ENCODE measurements at places on chromosomes 1 and 21.

- DNase-seq = no peak
Measured at GRCh38 chr1:77322061-77322900, 40.5 kb downstream of the AK5 start.

DNA sequence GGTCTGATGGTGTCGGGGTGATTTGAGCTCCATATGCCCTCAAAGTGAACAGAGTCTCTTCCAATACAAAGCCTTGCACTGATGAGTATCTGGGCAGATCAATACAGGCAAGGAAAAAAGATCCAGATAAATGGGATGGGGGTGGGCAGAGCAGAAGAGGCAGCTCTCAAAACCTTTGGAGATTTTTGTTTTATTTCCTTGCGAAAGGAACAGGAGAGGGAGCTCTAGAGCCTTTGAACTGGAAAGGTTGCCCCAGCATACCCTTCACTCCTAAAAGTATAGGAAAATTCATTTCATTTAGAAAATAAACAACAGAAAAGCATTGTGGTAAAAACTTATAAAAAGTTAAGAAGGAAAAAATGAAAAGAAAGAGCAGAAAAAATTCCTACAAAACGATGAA, 31.4 kb upstream of the OLIG2 start:
- DNase-seq = no peak

GRCh38 chr1:7000720-7001119, 215.5 kb downstream of the CAMTA1 start:
- no peak for DNase-seq

DNA sequence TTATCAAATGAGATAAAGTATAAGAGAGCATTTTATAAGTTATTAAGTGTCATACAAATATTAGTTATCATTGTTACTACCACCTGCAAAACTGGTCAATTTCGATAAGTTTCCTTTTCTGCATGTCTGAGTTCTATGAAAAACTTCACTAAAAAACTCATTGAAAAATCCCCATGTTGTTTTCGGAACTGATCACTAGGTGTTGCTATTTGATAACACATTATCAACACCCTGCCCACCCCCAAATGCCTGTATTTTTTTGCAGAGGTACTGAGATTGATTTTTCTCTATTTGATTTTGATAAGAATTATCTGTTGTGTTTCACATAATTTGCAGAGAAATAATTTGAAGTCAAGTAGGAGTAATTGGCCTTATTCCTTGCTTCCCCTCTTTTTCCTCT, 22.1 kb upstream of the DISP1 start:
- DNase-seq = no peak

GRCh38 chr1:173865468-173866164, 2.2 kb downstream of the GAS5 start:
- no peak for DNase-seq

GRCh38 chr21:41783476-41784180, 16.8 kb upstream of the RIPK4 start:
- no peak for DNase-seq

DNA sequence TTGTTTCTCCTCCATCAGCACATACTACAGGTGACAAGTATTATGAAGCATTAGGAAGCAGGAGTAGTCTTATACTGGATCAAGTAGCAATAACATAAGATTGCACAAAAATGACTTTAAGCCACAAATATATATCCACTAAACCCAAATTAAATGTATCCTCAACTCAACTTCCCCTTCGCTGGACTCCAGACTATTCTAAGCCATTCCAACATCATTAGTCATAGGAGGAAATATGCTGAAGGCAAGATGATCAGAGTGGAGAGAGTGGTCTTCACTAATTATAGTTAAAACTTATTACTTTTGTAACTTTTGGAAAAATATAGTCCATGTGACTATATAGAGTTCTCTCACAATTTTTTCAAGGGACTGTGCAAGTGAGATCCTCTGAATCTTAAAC, 390.7 kb upstream of the ZP4 start:
- no peak for DNase-seq

DNA sequence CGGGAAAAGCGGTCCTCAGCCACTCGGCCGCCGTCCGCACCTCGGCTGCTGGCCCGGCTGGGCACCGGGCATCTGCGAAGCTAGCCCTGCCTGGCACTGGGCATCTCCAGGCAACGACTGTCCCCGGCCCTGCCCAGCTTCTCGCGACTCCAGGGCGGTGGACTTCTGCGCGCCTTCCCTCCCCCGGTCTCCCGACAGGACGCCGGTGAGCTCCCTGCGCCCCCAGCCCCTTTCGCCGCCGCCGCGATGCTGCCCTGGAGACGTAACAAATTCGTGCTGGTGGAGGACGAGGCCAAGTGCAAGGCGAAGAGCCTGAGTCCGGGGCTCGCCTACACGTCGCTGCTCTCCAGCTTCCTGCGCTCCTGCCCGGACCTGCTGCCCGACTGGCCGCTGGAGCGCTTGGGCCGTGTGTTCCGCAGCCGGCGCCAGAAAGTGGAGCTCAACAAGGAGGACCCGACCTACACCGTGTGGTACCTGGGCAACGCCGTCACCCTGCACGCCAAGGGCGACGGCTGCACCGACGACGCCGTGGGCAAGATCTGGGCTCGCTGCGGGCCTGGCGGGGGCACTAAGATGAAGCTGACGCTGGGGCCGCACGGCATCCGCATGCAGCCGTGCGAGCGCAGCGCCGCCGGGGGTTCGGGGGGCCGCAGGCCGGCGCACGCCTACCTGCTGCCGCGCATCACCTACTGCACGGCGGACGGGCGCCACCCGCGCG, 514 bp downstream of the FAM43B start:
- no peak for DNase-seq

- peak; percentile 34 for DNase-seq
Measured at GRCh38 chr1:46528297-46528955, 23.0 kb downstream of the KNCN start.

GRCh38 chr21:46115441-46116188, 17.7 kb downstream of the COL6A2 start:
- no peak for DNase-seq

DNA sequence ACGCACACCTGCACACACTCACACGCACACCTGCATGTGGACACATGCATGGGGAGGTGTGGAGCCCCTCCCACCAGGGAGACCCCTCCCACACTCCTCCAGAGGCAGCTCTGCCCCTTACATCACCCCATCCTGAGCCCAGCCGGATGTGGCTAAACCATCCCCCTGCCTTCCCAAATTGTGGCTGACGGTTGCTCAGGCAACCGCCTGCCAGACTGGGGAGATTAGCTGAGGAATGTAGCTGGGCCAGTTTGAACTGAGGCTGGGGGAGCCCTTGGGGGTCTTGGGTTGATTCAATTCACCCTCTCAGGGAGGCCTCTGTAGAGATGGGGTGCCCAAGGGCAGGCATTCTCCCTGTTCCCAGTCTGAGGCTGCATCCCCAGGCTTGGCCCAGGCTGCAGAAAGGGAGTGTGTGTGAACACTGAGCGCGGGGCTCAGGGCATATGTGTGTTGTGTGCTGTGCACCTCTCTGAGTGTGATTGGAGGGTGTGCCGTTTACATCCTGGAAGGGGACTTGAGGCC, 12.9 kb downstream of the PTPRU start:
- DNase-seq = no peak

GRCh38 chr1:208533746-208534598, 289.8 kb upstream of the PLXNA2 start:
- no peak for DNase-seq

- DNase-seq = no peak
Measured at GRCh38 chr1:2525572-2525919, 850 bp downstream of the PANK4 start.

GRCh38 chr1:20250340-20250989, 40.2 kb upstream of the VWA5B1 start:
- no peak for DNase-seq

- no peak for DNase-seq
Measured at GRCh38 chr1:30311749-30312148, 411.6 kb downstream of the MATN1 start.

DNA sequence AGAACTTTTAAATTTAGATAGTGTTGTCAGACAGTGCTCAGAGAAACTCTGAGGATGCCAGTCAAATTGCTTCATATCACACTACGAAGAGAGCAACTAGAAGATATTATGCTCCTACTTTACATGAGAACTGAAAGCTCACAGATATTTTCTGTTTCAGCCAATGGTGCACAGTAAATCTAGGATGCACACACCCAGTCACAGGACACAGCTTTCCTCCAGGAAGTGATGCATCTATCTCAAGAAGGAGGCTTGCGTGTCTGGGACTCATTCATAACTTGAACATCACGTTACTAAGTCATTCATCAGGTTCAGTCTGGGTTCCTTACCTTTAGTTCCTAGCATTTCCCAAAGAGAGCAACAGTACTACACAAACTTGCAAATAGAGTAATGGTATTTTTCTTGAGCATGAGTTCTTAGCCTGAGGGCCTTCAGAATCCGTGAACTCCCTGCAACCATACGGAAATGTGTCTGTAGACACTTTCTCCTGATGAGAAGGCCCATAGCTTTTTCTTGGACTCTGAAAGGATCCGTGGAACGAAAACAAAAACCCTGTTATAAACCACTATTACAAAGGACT, 12.2 kb downstream of the ZNF697 start:
- no peak for DNase-seq
